ENCODE measurements at places on chromosomes 12 and 14.

- DNase-seq, result no peak
Observed at GRCh38 chr14:90088176-90088575, 26.4 kb downstream of the KCNK13 start.

DNA sequence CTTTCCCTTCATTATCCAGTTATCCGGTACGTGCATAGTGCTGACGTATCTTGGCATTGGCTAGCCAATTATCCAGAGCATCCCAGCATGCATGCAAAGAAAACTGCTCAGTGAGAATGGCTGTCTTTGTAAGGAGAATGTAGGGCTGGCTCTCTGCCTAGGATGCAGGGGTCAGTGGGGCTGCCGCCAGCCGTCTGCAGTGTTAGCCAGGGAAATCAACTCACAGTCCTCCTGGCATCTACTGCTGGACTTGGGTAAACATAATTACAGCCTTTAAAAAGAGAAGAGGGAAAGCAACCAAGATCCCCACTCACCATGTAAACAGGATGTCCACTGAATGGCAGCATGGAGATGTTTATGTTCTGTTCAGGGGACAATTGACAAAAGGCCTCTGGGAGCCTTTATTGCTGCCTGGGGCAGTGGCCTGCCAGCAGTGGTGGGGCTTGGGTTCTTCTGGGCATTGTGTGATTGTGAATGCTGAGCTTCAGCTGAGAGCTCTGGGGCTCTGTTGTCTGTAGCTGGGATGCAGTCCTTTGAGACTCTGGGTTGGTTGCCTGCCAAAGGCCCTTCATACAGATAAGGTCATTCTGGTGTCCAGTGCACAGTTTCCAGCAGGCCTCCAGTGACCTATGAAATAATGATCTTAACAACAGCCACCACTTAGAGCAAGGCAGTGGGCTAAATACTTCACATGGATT is 121.8 kb downstream of the TBC1D30 start:
- no peak for DNase-seq

DNA sequence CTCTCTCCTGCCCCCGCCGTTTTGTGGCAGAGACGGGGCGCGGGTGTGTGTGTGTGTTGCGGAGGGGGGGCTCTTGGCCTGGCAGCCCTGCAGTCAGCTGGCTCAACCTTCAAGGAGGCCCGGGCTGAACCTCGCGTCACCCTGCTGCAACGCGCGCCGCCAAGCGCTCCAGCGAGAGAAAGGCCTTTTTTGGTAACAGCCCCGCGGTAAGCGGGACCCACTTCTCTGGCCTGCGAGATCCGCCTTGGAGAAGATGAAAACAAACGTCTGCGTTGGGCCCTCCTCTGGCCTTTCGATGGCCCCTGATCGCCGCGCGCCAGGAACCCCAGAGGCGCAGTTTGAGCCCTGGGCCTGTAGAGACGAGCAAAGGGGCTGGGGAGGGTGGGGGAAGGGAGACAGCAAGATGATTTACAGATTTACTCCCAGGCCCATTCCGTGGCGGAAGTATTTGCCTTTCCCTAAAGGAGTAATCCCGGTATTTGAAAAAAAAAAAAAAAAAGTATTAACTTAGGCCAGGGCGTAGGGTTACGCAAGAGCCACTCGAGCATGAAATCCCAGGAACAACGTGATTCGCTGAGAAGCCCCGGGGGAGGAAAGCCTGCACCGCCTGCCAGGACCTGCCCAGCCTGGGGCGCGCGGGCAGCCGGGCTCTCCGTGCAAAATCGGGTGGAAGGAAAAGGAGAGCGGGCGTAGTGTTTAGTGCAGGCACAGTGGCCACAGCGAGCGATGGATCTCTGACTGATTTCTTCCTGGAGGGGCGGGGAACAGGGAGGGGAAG is 4.5 kb upstream of the IRF2BPL start:
- DNase-seq, result peak; percentile 78

- DNase-seq, result no peak
Observed at GRCh38 chr12:43836475-43836989, 651 bp downstream of the TMEM117 start.

DNA sequence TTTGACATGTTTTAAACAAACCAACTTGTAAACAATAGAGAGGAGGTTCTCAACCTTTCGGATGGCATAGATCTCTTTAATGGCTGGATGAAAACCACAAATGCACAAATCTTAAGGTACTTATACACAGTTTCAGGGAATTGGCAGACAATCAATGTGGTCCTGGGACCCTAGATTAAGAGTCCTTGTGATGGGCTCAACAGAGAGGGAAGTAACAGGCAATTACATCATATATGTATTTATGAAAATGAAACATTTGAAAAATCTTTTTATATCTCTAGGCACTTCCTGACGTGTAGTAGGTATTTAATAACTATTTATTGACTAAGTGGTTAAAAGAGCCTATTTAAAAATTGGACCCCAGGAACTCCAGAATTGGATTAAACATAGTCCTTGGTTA is 897 bp downstream of the ACTR10 start:
- DNase-seq, result no peak

DNA sequence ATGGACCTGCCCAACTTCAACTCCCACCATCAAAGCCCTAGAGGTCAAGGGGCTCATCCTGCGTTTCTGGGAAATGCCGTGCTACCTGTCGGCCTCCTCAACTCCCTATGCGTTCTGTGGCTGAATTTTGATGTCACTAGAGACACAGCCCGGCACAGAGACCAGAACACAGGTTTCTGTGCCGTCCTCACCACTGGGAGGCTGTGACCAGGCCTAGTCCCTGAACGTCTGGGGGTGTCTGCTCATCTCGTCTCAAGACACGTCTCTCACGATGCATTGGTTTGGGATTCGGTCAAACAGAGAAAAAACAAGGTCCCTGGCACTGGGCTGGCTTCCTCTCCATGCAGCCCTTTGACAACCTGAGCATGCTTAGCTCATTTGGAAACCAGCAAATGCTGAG is 33.5 kb downstream of the SLC15A4 start:
- DNase-seq, result peak; percentile 29

- DNase-seq, result no peak
Observed at GRCh38 chr14:34020014-34020413, 69.1 kb upstream of the EGLN3 start.

GRCh38 chr12:69062621-69063237 is 129.8 kb upstream of the CPM start:
- no peak for DNase-seq

GRCh38 chr12:128813883-128814282 is 9.9 kb downstream of the SLC15A4 start:
- no peak for DNase-seq

GRCh38 chr12:41277100-41277945 is 89.2 kb downstream of the PDZRN4 start:
- DNase-seq, result no peak

- no peak for DNase-seq
Observed at GRCh38 chr14:53879747-53880146, 76.9 kb downstream of the BMP4 start.

DNA sequence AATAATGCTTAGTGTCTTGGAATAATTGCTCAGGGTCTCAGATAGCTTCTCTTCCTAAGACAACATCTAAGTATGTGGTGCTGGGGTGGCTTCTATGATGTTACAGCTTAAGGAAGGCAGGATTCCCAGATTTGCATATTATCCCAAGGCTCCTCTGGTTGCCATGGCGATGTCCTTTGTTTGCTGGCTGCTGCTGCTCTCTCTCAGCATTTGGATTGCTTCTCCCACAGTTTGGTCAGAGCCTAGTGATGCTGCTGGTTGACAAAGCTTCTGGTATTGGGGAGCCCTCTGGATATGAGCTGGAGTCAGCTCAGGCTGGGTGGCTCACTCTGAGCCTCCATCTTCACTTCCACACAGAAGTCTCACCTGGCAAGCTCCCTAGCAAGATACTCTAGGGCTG is 56.4 kb upstream of the FBXO33 start:
- DNase-seq, result no peak

- no peak for DNase-seq
Observed at GRCh38 chr14:69333791-69334337, 64.2 kb downstream of the ERH start.

DNA sequence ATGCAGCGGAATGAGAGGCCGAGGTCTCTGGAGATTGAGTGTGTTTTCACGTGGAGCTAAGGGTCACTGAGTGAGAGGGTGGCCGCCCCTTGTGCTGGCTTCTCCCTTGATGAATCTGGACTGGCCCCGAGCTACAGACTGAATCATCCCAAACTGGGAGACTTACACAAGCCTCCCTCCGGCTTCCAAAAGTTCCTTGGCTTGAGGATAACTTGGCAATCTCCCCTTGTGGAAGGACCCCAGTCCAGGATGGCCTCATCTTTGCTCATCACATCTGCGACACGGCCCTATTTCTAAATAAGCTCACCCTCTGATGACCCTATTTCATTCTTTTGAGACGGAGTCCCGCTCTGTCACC is 41.5 kb upstream of the FBRSL1 start:
- no peak for DNase-seq

DNA sequence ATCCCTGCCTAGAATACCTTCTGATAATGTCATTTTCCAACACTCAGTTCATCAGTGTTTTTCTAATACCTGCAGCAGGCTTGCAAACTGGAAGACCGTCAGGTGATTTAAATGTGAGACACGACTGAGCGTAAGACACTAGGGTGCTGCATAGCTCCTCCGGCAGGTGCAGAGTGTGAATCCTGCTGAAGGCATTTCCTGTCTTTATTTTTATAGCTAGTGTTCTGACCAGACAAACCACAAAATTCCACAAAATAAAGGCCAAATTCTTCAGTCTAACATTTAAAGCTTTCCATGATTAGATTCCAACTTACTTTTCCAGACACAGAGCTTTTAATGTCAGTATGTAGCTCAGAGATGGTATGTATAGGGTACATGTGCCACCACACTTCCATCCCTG is 70.7 kb downstream of the BBS10 start:
- DNase-seq, result no peak

DNA sequence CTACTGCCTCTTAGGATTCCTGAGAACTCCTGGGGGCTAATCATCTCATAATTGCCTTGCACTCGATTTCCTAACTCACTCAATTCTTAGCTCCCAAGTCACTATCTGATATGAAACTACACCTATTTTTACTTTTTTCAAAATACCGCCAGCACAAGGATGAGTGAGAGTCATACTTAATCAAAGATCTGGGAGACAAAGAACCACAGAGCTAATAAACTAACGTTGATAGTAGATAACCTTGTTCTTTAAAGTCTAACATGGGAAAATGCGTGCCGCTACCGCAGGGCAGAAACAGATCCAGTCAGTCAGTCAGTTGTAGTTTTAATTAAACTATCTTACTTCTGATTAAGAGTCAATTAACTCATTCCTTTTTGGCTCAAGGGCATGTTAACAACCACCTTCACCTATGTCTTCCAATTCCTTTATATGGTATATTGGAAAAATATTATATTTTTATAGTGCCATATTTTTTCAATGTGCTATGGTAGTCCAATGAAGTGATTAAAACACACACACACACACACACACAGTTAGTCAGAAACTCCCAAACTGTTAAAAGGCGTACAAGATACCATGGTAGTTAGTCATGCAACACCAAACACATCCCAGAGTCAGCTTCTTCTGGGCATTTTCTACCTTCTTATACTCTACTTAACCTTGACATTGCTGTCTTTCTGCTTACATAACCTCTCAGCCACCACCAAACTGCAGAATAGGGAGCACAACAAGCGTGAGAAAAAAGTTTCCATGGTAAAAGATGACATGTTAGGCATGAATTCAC is 114.0 kb downstream of the KLHL28 start:
- no peak for DNase-seq

DNA sequence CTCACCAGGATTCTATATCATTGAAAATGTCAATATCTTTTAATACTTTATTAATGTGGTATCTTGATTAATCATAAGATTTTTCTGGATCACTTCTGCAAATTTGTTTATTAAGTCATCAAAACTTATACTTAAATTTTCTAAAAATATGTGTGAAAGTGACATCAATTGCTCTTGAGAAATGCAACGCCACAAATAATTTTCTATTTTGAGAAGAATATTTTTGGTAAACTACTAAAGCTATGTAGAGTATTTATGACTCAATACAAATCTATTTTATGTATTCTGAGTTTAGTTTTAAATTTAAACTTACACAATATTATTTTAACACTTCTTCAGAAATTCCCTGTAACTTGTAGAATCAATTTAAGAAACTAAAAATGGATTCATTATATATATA is 263.3 kb downstream of the RASSF9 start:
- no peak for DNase-seq

GRCh38 chr12:88782351-88782750 is 202.1 kb upstream of the KITLG start:
- DNase-seq, result no peak

DNA sequence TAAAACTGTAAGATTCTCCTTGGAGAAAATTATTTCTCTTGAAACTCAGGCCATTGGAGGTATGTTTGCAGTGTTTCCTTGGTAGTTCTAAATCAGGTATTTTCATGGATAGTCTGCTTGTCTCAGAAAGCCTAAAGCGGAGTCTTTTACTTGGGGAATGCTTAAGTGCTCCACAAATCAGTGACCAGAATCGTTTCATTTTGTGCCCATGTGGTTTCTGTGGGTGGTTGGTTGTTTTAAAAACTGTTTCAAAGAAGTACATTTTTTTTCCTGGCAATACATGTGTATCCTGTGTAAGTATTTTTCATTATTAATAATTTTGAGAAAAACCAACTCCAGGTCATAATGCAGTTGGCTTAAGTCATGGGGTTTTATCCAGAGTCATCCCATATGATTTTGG is 33.6 kb downstream of the CCDC91 start:
- DNase-seq, result no peak

DNA sequence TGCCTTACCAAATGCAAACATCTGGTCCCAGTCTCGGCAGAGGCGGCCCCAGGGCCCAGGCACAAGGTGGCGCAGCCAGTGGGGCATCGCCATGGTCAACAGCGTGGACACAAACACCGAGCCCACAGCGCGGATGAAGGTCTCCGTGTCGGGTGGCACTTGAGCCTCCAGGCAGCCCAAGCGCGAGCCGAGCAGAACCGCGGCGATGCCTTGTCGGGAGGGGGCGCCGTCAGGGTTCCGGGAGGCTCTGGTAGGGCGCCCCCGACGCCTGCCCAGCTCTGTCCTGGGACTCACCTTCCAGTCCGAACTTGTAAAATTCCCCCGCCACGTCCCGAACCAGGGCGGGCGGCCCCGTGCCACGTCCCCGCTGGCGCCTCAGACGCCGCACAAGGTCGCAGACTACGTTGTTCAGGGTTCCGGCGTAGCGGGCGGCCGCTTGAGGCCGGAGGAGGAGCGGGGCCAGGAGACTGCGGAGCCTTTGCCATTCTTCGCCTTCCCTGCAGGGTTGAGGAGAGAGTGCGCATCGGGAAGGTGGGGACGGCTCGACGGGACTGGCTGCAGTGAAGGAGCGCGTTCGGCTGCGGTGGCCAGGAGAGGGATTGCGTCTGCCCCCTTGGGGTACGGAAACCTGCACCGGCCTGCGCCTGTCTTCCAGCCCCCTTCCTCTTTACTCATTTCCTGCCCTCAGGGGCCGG is 1.7 kb downstream of the CYP27B1 start:
- peak; percentile 55 for DNase-seq

DNA sequence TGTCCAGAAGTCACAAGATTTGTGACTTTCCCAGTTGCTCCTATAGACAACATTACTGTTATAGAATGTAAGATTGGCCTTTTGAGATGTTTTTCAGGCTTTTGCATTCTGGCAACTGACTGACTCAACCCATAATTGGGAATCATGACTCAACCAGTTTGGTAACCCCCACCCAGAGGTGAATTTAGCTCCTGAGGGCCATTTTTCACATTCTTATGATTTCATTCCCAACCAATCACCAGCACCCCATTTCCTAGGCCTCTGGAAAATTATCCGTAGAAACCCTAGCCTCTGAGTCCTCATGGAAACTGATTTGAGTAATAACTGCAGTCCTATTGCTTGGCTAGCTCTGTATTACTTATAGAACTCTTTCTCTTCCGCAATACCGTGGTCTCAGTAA is 626.0 kb upstream of the SEL1L start:
- no peak for DNase-seq

GRCh38 chr12:102961466-102961855 is 4.0 kb downstream of the ASCL1 start:
- DNase-seq, result no peak

GRCh38 chr12:13843841-13844240 is 137.6 kb downstream of the GRIN2B start:
- no peak for DNase-seq

Data from GM06990 (cell line).